ENCODE measurements at places on chromosomes 12 and 14. TPM values are rescaled to one million over a fixed set of nuclear protein-coding genes. Genes with fewer than 3 reads are reported as not detected.

NYNRIN gene
- 35.4 TPM for total RNA-seq

DNA sequence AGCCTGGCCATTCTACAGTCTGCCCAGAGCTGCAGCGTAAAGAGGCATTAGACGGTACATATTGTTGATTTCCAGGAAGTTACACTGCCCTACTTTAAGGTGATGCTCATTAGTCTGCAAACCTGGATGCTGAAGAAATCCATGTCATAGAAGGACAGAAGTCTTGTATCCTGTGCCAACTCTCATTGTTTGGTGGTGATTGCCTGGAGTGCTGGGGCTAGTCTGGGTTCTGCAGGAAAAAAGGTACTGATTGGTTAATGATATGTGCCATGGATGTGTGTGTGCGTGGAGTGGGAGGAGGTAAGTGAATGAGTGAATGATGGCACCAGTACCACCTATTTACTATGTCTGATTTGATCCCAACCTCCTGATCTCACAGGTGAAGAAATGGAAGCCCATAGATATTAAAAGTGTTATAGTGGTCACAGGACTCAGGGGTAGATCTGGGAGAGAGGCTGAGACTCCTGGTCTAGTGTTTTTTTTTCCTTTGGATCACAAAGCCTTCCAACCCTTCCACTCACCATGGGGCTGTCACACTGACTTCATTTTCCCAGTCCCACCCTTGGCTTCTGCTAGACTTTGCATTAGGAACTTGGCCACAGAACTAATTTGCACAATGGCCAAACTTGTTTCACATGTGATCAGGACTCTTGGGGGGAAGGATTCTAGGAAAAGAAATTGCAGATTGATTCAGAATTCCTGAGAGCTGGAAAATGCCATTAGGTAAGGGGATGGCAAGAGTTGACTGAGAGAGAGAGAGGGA is 96.1 kb downstream of the TMX1 start:
- DNase-seq, result no peak

DNA sequence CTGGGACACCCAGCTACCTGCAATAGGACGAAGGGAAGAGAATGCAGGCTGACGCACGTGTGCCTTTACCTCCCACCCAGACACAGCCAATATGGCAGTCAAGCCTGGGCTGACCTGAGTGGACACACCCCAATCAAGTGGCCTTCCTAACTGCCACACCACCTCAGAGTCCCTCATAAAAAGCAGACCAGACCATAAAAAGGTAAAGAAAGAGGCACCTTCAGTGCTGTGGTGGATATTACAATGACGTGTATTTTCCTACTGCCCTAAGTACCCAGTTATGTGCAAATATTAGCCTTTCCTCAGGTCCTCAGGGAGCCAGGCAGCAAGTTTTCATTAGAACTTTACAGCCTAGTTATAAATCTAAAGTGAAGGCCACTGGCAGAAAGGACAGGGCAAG is 75.8 kb downstream of the KCNK10 start:
- no peak for DNase-seq

AQP2 gene
- not detected for total RNA-seq

GPR65 gene
- total RNA-seq, result 2.5 TPM

DNA sequence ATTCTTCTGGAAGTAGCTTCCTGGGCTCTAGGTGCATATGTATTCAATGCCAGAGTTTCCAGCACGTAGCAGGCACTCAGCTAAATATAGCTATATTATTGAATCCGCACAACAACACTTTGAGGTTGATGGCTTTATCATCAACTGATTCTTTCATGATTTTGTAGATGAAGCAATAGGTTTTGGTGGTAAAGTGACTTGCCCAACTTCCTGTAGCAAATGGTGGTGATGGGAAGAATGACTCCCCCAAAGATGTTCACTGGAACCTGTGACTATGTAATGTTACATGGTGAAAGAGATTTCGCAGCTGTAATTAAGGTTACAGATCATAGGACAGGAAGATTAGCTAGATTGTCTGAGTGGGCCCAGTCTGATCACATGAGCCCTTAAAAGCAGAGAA is 3.2 kb downstream of the TDRD9 start:
- DNase-seq, result no peak

GRCh38 chr12:113368331-113368730 is 9.9 kb downstream of the PLBD2 start:
- DNase-seq, result no peak

- no peak for DNase-seq
These were observed 597 bp downstream of the RNF31 start for GRCh38 chr14:24147761-24148428.

GRCh38 chr12:71691504-71692129 is 5.7 kb downstream of the TMEM19 start:
- no peak for DNase-seq

GRCh38 chr14:104700747-104701217 is 11.4 kb downstream of the INF2 start:
- DNase-seq, result no peak

GRCh38 chr12:51848326-51848727 is at the start of gene FIGNL2:
TSS of gene FIGNL2 (minus strand) at chr12:51848718. CDS start at chr12:51822413, 26,305 bp downstream.
- no peak for DNase-seq

GRCh38 chr12:131908092-131909080 is 14.0 kb downstream of the ULK1 start:
- DNase-seq, result no peak

CATSPERB gene
- total RNA-seq, result 3.6 TPM

DNA sequence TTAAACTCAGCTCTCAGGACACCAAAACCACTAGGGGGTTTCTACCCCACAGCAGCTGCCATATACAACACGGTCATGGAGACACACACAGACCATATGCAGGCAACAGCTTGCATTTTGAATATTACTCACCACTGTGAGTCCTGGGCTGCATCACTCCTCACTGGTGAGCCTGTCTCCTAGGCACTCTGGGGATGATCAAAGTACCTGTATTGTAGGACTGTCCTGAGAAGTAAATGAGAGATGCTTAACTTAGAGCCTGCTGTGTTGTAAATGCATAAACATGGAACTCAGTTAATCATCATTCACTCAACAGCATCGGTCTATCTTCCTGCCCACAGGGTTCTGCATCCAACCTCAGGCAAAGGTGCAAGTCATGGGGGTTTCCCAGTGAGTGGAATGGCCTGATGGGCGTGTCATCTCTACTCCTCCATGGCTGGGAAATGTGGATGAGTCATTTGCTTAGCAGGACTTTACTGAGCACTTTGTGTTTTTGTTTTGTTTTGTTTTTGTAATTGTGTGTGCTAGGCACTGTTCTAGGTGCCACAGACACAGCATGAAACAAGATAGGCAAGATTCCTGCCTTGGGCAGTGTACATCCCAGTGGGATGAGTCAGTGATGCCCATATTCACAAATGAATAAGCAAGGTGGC is 1141.2 kb upstream of the TMEM132C start:
- no peak for DNase-seq

DNA sequence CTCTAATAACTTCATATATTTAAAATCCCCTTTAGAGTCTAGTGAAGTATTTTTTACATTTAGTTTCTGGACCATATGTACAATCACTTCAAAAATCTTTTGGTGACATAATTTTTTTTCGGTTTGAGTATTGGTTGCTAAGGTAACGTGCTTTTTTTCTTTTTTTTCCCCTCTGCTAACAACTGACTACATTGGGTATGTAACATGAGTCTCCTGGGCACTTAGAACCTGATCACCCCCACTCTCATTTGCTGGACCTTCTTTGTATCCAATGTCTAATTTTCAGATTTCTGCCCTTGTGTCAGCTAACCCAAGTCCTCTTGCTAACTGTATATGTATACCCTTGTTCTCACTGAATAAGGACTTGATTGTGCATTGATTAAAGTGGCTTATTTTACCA is 592.9 kb upstream of the FLRT2 start:
- no peak for DNase-seq

- DNase-seq, result no peak
These were observed 35.0 kb downstream of the ERH start for GRCh38 chr14:69363055-69363454.

- no peak for DNase-seq
These were observed 22.8 kb downstream of the EMP1 start for GRCh38 chr12:13219320-13219719.

DNA sequence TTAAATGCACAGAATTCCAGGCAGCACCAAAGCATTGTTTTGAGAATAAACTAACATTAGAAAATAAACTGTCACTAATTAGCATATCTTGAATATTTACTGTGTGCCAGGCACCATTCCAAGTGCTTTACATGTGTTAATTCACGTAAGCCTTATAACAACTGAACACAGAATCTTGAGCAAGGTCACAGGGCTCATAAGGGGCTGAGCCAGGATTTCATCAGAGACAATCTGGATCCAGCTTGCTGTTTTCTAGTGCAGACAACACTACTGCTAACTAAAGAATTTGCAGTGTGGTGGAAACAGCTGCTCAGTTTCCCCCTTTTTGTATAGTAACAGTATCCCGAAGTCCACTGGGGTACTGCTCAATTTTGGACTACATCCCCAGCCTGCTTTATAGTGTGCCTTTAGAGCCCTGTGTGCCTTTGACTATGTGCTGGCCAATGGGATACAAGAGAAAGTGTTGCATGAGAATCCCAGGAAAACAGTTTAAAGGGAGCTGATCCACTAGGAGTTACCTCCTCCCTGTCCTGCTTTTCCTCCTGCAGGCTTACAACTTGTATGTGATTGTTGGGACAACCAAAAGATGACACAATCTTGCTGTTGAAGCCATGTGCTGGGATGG is 36.0 kb upstream of the RMST start:
- no peak for DNase-seq

LMNTD1 gene
- total RNA-seq, result 2.3 TPM

- DNase-seq, result no peak
These were observed 106.1 kb upstream of the RFLNA start for GRCh38 chr12:124188561-124189405.

DNA sequence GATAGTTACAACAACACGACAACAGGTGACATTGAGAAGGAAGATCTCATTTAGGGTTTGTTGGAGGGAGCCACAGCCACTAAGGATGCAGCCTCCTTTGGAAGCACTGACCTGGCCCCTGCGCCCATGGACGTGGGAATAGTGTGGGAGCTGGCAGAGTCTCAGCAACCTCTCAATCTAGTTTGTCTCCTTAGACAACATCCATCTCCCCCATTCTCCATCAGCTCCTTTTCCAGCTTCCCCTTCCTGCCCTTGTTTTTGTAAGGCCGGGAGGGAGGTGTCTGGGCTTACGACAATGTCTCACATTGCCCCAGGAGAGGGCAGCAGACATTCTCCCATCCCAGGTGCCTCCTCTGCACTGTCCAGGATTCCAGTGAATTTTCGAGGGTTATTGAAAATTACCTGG is 170.2 kb upstream of the PZP start:
- DNase-seq, result no peak

DNA sequence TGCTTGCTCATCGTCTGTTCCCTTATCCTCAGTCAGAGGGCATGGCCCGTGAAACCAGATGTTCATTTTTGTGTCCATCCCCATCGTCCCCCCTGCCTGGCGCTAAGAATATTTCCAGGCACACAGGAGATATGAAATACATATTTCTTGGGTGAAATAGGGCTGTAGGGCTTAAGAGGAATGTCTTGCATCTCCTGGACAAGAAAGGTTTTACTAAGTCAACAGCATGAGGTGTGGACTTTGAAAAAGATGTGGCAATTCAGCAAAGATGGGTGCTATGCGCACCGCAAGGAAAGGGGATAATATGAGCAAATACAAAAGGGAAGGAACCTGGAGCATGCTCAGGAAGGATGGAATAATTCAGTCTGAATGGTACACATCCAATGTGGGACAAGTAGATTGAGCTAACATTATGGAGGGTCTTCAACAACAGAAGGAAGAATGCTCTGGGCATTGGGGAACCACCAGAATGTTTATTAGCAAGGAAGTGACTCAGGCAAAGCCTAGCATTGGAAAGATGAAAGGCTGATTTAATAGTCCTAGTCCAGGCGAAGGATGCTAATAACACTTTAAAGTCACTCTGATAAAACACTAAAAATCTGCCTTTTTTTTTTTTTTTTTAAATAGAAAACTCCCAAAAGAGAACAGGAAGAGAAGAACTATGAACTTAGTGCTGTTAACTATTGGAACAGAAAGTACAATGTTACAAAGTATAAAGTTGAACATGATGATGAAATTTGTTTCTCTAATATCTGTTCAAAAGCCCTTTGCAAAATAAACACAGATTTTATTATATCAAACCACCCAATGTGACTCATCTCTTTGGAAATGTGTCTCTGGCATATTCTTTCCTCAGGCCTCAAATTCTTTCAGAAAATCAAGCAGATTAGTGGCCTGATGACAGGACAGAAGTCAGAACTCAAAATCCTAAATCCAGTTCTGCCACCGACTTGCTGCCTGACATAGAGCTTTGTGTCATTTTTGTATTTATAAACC is 449.5 kb downstream of the BCAT1 start:
- DNase-seq, result no peak

- DNase-seq, result no peak
These were observed 130.0 kb downstream of the TMEM117 start for GRCh38 chr12:43965899-43966298.

HNRNPC gene
- total RNA-seq, result 504 TPM

MUCL1 gene
- total RNA-seq, result not detected

NEUROD4 gene
- total RNA-seq, result 0.11 TPM

- DNase-seq, result no peak
These were observed 12.0 kb downstream of the MEG3 start for GRCh38 chr14:100837805-100838350.

Measured in urinary bladder (tissue), 4 donors.